ENCODE measurements at places on chromosomes 16 and 17. TPM values are rescaled to one million over a fixed set of nuclear protein-coding genes. Genes with fewer than 3 reads are reported as not detected.

HOXB13 gene
- not detected for total RNA-seq

DNA sequence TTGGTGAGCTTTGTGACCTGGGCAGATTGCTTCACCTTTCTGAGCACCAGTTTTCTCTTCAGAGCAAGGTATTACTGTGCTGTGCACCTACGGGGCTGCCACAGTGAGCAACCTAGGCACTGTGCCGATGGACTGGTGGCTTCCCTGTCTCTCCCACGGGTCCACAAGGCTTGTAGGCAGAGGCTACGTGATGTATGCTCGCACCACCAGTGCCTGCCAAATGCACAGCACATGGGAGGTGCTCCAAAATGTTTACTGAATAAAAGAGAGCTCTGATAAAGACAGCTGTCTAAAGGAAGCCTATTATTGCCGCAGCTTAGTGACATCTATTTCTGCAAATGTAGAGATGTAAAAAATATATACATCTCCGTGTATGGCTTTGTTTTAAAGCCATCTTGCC lies 139.2 kb downstream of the CDK5R1 start:
- H3K27me3 ChIP-seq, result peaks cover 10% of the 10 kb centered on the region
- no peaks in the 10 kb centered on the region for H3K4me1 ChIP-seq
- no peak for DNase-seq

TP53TG3 gene
- total RNA-seq, result not detected

SLC2A4 gene
- under 0.01 TPM for total RNA-seq

CCL16 gene
- not detected for total RNA-seq

DNA sequence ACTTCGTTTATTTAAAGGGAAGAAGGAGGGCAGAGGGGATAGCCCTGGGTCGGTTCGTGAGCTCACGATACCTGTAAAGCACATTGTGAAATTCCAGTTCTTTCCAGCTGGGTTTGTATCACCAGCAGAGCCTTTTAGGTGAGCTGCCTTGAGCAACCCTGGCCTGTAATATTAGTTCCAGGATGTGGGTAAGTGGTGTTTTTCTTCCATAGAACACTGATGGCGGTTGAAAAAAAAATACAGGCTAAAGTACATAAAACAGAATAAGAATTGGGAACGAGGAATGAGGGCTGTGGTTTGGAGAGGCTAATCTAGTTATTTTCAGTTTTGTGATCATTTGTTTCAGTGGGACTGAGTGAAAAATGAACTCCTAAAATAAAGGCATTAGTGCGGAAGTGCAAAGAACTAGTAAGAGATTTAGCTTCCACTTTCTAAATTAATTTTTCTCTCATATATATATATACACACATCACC lies 20.6 kb downstream of the HS3ST3B1 start:
- no peaks in the 10 kb centered on the region for H3K36me3 ChIP-seq
- no peak overlapping the region for H3K4me3 ChIP-seq
- H3K27me3 ChIP-seq, result no peaks in the 10 kb centered on the region
- no peak overlapping the region for H3K27ac ChIP-seq
- DNase-seq, result no peak
- H3K4me1 ChIP-seq, result peaks cover 9% of the 10 kb centered on the region

DNA sequence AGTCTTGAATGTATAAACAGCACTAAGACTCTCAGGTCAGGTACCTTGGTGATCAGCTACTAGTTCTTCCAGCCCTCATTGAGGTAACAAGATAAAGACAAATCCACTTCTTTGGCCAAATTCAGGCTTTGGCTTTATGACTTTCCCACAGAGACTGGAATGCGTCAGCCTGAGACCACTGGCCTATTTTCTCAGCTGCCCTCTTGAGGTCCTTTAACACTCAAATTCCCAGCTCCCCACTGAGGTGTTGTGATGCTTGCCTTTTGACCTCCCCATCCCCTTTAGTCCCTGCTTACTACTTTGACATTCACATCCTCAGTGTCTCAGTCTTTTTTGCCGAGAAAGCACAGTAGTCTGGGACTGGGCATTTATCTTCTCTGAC lies 10.6 kb downstream of the TNFAIP1 start:
- H3K27ac ChIP-seq, result peak overlapping the region; percentile 54
- DNase-seq, result no peak
- H3K36me3 ChIP-seq, result peaks cover 82% of the 10 kb centered on the region
- peaks cover 16% of the 10 kb centered on the region for H3K4me1 ChIP-seq

GRCh38 chr16:1950047-1950446 lies 4.4 kb downstream of the RPL3L start:
- no peaks in the 10 kb centered on the region for H3K36me3 ChIP-seq
- H3K27me3 ChIP-seq, result no peaks in the 10 kb centered on the region
- H3K27ac ChIP-seq, result no peak overlapping the region
- no peaks in the 10 kb centered on the region for H3K4me1 ChIP-seq
- DNase-seq, result no peak

GRCh38 chr17:59694344-59694743 lies 12.9 kb downstream of the PTRH2 start:
- H3K27me3 ChIP-seq, result no peaks in the 10 kb centered on the region
- peaks cover 57% of the 10 kb centered on the region for H3K36me3 ChIP-seq
- no peak overlapping the region for H3K4me3 ChIP-seq
- no peaks in the 10 kb centered on the region for H3K4me1 ChIP-seq
- DNase-seq, result no peak

TP53TG3D gene
- total RNA-seq, result not detected

DNA sequence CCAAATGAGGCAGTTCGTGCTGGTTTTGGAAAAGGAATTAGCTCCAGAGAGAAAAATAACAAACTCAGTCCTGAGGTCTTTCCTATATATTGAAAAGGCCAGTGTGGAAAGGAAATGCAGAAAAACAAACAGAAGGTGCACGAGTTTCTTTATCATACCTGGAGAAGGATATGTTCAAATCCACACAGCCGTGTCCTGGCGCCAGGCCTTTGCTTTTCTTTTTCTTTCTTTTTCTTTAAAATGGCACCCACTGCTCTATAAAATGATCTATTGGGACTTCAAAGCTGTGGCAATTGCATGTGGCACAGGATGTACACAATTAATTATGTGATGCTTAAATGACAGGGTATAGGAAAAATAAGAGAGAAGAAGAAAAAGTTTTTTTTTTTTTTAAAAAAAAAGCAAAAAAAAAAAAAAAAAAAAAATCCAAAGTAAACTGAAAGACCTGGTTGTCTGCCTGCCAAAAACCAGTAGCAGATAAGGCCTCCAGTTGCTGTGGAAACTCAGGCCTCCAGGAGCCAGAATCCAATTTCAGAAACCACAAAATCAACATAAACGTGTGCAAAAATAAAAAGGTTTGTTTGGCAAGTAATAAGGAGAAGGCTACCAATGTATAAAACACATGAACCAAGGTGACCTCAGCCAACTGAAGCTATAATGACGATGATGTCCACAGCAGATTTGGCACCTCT lies 957.6 kb upstream of the SOX9 start:
- no peaks in the 10 kb centered on the region for H3K4me1 ChIP-seq
- peak; percentile 41 for DNase-seq
- no peak overlapping the region for H3K27ac ChIP-seq
- H3K27me3 ChIP-seq, result no peaks in the 10 kb centered on the region

EEF2KMT gene
- total RNA-seq, result 16.4 TPM

SOX8 gene
- under 0.01 TPM for total RNA-seq

KRT9 gene
- total RNA-seq, result not detected

DNA sequence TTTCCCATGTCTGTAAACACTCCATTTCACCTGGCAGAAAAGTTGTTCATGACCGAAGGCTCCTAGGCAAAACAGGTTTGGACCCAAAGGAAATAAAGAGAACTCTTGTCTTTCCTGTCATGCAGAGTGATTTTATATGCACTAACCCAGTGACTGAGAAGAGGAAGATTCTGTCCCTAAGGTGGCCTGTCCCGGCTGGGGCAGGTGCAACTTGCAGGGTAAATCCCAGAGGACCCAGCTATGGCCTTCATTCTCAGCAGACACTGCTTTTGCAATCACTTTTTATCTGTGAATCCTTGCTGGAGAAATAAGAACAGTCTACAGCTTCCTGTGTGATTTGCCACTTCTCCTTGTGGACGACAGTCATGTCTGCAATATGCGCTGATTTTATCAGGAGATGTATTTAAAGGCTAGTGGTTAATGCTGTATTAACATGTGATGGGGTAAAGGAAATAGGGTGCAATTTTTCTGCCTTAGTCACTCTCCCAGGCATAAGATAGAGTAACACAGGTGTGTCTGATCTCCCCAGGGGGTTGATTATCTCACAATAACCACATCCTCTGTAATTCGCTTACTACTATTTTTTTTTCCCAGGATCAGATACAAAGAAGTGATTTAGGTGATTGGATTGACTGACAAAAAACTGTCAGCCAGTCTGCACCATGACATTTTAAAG lies 696.8 kb upstream of the SOX9 start:
- no peak overlapping the region for H3K4me3 ChIP-seq
- DNase-seq, result peak; percentile 76
- no peak overlapping the region for H3K27ac ChIP-seq
- H3K27me3 ChIP-seq, result no peaks in the 10 kb centered on the region
- H3K4me1 ChIP-seq, result peaks cover 2% of the 10 kb centered on the region

DNA sequence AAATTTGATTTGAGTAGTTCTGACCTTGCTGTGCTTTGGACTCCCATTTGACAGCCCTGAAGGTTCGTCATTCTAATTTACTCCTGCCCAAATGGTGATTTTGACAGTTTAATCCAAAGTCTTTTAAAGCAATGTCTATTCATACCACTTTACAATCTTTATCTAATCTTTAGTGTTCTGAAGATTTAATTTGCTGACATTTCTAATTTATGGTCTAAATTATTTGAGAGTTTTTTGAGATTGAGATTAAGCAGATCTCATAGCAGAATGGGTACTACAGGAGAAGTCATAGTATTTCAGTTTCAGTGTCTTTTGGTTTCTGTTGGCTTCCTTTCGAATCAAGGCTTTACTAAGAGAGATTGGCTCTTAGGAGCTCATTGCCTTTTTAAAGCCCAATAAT lies 32.6 kb upstream of the RASL10B start:
- DNase-seq, result no peak
- no peaks in the 10 kb centered on the region for H3K27me3 ChIP-seq
- peaks cover 18% of the 10 kb centered on the region for H3K36me3 ChIP-seq
- H3K4me1 ChIP-seq, result 0 out of 2 replicates have a peak, but pooled peaks cover 3% of the 10 kb centered on the region
- no peak overlapping the region for H3K27ac ChIP-seq

DNA sequence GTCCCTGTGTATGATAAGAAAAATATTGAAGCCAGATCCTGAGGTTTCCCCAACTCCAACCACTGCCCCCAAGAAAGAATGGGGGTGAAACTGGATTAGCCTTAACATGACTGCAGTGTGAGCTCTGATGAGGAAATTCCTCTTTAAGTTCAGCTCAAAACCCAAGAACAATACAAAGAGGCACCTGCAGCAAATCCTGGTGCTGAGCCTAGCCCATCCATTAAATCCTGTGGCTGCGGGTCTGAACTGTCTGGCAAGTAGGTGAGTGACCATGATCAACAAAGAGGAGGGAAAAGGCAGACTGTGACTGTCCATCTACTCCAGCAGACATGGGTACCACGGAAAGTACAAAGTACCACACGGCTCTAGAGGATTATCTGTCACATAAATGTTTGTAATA lies 64.2 kb downstream of the CREBBP start:
- DNase-seq, result no peak
- H3K27me3 ChIP-seq, result no peaks in the 10 kb centered on the region
- no peak overlapping the region for H3K4me3 ChIP-seq
- H3K27ac ChIP-seq, result no peak overlapping the region
- H3K4me1 ChIP-seq, result peaks cover 13% of the 10 kb centered on the region

- peaks cover 10% of the 10 kb centered on the region for H3K4me1 ChIP-seq
- DNase-seq, result peak; percentile 37
- peak overlapping the region; percentile 55 for H3K4me3 ChIP-seq
- H3K27me3 ChIP-seq, result no peaks in the 10 kb centered on the region
Measured at GRCh38 chr17:732902-733720, 715 bp downstream of the TLCD3A start.

DNA sequence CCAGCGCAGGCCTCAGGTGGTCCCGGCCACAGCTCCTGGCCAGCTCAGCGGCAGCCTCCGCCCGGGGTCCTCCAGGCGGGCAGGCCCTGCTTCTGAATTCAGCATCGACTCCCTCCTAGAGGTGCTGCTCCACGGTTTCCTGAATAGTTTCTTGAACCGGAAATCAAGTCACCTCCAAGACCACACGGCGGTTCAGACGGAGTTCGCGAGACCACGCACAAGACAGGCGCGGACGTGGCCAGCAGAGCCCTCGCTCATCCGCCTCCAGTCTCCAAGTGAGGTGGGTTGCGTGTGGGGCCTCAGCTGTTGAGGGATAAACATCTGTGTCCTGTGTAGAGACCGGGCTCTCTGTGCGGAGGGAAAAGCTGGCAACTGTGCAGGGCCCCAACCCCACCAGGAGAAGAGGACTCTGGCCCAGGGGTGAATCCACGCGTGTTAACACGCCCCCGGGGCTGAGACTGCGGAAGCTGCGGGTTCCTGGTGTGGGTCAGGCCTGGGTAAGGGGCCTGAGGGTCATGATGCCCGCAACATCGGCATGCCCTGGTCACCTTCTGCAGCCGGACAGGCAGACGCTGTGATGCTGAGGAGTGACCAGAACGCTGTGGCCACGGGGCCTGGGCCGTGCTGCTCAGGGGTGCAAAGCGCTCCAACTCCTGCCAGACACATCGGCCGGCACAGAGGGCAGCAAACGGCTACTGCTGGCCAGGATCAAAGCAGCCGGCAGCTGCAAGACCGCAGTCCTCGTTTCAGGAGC lies 55.0 kb upstream of the METRNL start:
- H3K27ac ChIP-seq, result no peak overlapping the region
- no peak overlapping the region for H3K4me3 ChIP-seq
- no peak for DNase-seq
- no peaks in the 10 kb centered on the region for H3K27me3 ChIP-seq

OTOA gene
- total RNA-seq, result not detected

DNA sequence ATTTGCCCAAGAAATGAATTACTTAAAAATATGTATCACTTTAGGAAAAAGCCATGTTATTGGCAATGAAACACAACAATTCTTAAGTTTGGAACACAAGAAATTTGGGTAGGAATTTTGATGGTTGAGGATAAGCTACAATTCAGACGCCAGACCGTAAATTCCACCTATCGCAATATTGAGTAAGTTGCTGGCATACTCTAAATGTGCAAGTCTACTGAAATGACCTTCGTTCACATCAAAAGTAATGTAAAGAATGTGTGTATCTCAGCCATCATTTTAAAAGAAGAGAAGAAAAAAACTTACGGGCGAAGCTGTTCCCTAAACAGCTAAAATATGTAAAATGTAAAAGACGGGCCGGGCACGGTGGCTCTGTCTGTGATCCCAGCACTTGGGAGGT lies 33.4 kb downstream of the UBE2G1 start:
- H3K27me3 ChIP-seq, result no peaks in the 10 kb centered on the region
- H3K36me3 ChIP-seq, result no peaks in the 10 kb centered on the region
- no peak for DNase-seq
- H3K4me3 ChIP-seq, result no peak overlapping the region
- H3K27ac ChIP-seq, result no peak overlapping the region

MYH11 gene
- under 0.01 TPM for total RNA-seq
